ENCODE measurements at places on chromosomes 5 and 9.

DNA sequence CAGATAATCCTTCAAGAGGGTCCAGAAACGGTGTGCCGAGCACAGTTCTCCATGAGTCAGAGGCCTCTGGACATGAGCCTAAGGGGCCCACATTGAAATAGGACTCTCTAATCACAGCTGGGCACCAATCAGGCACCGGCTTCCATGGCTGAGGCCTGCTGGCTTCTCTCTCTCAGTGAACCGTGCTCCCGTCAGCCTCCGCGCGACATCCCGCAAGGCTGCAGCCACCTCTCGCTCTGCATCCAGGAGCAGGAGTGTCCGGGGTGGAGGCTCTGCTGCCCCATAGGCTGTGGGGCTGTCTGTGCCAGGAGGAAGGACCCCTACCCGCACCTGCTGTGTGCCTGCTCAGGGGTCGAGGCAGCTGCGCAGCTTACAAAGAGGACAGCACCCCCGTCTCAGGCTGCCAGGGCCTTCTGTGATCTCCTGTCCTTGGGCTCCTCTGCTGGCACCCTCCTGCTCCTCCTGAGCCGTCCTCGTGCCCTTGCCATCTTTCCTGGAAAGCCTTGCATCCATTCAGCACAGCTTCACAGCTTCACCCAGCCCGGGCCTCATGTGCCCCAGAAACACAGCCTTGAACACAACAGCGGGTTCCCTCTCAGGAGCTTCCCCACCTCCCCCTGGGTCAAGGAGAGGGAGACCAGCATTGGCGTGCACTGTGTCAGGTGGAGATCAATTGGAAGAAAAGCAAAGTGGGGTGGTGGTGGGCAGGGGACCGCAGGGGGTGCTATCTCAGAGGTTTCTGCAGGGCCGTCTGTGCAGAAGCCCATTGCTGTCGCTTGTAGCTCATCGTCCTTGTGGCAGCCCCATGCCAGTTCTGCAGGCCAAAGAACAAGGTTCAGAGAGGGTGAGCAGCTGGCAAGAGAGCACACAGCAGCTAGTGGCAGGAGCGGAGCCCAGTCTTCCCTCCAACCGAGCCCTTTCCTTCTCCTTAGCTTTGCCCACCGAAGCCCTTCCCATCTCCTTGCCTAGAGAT, 22.8 kb upstream of the FCN1 start:
- DNase-seq: no peak

GRCh38 chr9:100419166-100419565, 7.8 kb upstream of the MSANTD3 start:
- no peak for DNase-seq

DNA sequence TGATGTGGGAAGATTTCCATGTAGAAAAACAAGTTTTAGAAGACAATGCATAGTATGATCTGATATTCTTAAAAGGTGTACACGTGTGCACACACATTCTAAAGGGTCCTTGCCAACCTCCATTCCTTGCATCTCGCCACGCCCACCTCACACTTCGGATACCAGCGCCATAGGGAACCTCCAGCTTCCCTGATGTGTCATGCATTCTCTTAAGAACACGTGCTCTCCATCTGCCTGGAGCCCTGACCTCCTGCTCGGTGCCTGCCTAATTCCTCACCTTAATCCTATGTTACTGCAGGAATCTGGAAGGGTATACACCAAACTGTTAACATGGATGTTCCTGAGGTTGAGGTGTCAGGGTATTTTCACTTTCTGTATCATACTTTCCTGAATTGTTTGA, 63.1 kb downstream of the PTCD2 start:
- no peak for DNase-seq

DNA sequence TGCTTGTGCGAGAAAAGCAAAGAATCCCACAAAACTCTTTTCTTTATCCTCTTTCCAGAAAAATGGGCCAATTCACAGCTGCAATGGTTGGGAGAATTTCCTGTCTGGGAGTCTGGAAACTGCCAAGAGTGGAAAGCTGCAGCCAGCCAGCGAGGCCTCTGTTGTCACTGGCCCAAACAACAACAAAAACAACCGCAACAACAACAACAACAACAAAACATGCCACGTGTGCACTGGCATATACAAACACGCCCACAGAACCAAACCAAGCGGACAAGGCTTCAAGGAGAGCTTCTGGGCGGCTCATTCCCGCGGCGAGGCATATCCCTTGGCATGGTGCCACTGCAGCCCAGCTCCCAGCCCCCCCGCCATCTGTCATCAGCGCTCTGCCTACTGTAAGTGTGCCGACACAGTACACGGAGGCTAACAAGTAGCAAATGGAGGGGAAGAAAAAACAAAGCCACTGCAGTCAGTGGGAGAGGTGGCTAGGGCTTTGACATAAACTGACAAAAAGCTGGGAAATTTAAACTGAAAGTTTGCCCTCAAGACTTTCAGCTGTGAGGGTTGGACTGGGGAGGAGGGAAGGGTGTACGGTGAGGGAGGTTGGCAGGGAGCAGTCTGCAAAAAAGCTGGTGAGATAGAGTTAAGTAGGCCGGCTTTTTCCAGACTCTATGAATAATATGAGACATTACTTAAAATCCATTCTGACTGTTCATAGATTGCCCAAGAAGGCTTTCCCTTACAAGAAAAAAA, 165.0 kb upstream of the ZNF462 start:
- no peak for DNase-seq

GRCh38 chr5:54148067-54148845, 162.1 kb downstream of the ARL15 start:
- no peak for DNase-seq

DNA sequence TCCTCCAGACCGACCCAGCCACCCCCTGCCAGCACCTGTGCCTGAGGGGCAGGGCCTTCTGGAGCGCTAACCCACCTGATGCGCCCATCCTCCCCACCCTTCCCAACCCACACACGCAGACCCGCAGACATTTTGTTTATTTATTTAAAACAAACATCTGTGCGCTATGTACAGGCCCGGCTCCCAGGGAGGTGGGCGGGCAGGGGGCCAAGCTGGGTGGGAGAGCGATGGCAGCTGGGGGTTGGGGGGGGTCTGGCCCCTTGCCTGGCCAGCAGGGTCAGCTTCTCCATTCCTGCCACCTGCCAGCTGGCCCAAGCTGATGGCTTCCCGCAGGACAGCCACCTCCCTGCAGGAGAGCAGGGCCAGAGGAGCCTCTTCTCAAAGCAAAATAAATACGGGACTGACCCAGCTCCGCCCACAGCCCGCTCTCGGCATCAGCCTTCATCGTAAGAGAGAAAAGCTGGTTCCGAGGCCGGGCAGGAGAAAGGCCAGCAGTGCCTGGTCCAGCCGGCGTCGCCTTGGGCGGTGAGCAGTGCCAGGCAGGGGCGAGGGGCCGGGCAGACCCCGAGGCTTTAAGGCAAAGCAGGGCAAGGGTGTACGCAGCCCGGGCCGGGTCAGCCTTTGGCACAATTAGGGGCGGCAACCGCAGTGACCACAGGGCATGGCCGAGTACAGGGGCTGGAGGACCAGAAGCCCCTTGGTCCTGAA, 10.9 kb upstream of the CLIC3 start:
- DNase-seq: no peak

DNA sequence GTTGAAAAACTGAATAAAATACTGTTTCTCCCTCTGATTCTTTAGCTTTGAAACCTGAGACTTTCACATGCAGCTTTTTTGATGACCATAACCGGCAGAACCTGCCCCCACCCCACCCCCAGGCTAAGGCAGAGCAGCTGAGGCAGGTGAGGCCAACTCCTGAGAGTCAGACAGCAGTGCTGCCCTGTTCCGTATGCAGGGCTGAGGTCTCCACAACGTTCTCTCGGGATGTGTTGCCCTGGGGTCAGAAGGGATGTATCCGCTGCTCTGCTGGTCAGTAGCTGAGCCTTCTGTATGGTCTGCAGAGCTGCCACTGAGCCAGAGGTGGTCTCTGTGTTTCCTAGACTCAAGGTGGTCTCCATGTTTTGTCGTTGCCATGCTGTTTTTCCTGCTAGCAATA, 190.5 kb downstream of the AOPEP start:
- DNase-seq: no peak

DNA sequence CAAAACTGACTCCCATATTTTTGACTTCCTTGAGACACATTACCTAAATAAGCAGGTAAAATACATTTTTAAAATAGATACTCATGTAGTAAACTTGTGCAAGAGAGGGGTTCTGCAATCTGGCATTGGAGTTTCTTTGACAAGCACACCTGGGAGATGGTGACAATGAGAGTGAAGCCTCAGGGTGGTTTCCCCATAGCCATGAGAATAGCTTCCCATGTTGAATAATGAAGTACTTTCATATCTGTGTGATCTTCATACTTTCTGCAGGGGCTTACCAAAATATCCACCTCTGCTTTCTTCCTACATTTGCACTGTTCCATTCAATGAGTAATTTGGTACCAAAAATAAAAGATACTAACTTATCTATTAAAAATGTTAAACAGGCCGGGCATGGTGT, 44.7 kb upstream of the VCAN start:
- no peak for DNase-seq

DNA sequence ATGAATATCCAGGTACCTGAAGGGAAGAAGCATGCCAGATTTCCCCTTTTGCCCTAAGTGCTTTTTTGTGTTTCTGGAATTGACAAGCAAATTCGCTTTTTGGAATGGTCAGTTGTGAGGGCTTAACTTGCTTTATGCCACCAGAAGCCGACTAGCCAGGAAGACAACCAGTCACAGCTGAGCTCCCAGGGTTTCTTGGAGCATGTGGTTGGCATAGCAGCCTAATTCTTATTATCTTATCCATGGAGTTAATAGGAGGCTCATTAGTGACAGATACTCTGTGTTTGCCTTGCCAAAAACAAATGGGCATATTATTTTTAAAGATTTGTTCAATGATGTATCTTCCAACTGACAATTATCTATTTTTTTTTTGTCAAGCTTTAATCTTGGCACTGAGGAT, 500.7 kb downstream of the PTPRD start:
- DNase-seq: no peak

- no peak for DNase-seq
Measured at GRCh38 chr5:136701191-136701590, 335.8 kb upstream of the TRPC7 start.

GRCh38 chr5:170232786-170233185, at the start of gene C5orf58:
Gene C5orf58 (plus strand): TSS chr5:170232985. CDS start chr5:170234977, 1,992 bp downstream.
- no peak for DNase-seq

- no peak for DNase-seq
Measured at GRCh38 chr5:73745836-73746235, 119.8 kb downstream of the ARHGEF28 start.

- no peak for DNase-seq
Measured at GRCh38 chr9:12735665-12736064, 39.2 kb upstream of the LURAP1L start.

GRCh38 chr5:7855611-7856010, 4.7 kb upstream of the CFAP90 start:
- DNase-seq: no peak

GRCh38 chr5:78964889-78965288, 20.2 kb downstream of the ARSB start:
- DNase-seq: no peak

GRCh38 chr5:150129813-150130492, 25.7 kb downstream of the PDGFRB start:
- DNase-seq: peak; percentile 65

DNA sequence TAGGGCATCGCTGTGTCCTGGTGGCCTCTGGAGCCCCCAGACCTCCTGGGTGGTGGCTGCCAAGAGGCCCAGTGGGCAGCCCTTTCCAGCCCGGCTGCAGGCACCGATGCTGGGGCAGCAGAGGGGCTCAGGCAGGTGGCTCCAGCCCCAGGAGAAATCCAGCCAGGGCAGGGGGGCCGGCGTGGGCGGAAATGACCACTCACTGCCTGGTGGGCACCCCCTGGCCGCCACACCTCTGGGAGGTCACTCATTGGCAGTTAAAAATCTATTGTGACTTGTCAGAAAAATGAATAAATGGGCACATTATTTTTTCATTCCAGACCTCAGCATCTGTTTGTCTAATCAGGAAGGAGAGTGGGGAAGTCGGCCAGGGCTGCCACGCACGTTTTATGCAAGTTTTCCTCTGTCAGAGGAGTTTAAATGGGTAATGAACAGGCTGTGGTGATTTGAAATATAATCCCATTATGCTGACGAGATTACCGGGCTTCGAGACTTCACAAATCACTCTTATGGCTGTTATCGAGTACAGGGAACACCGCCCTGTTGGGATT, 171.9 kb downstream of the GAPVD1 start:
- no peak for DNase-seq

GRCh38 chr5:101364469-101364868, 461.4 kb upstream of the ST8SIA4 start:
- no peak for DNase-seq

DNA sequence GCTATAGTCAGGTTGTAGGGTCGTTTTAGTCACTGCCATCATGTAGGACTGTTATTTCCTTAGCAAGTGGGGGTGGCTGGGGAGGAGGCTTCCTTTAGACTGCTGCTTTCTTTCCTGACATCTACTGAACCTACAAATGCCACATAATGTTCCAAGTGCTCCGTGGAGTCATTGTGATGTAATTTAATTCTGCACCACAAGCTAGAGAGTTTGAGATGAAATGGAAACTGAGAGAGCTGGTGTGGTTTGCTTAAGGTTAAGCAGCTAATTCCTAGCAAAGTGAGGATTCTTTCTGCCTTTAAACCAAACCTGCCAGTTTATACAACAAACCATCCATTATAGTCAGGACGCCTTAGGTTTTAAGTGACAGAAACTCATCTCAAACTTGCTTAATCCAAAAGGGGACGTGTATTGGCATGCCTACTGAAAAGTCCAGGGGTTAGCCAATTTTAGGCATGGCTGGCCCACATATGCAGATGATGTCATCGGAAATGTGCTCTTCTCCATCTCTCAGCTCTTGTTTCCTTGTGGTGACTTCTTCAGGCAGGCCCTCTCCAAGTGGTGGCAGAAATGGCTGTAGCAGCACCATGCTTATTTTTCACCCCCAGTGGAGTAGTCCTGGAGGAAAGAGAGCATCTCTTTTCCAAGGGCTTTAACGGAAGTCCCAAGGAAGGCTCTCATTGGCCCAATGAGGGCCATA, 30.5 kb downstream of the ZNF618 start:
- no peak for DNase-seq

DNA sequence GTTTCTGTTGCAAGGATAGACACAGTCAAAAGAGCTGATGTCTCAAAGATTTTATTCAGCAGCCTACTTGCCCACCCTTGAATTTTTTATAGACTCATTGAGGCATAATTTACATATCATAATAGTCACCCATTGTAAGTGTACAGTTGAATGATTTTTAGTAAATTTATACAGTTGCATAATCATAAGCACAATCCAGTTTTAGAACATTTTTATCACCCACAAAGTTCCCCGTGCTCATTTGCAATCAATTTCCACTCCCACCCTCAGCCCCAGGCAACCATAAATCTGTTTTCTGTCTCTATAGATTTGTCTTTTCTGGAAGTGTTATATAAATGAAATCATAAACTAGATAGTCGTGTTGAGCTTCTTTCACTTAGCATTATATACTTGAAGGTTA, 517.7 kb downstream of the TLE1 start:
- no peak for DNase-seq

- no peak for DNase-seq
Measured at GRCh38 chr5:159402311-159402710, 72.0 kb upstream of the IL12B start.

- peak; percentile 77 for DNase-seq
Measured at GRCh38 chr5:107470295-107470582, 200.5 kb downstream of the EFNA5 start.

GRCh38 chr9:83032065-83032625, 30.8 kb downstream of the RASEF start:
- DNase-seq: no peak

GRCh38 chr5:16855485-16855884, 80.6 kb downstream of the MYO10 start:
- DNase-seq: peak; percentile 94
